ENCODE measurements at places on chromosomes 2 and 18.

GRCh38 chr2:190405070-190405469, 3.1 kb upstream of the MFSD6 start:
- DNase-seq = no peak

GRCh38 chr2:58545300-58546280, 304.5 kb upstream of the FANCL start:
- DNase-seq = no peak

DNA sequence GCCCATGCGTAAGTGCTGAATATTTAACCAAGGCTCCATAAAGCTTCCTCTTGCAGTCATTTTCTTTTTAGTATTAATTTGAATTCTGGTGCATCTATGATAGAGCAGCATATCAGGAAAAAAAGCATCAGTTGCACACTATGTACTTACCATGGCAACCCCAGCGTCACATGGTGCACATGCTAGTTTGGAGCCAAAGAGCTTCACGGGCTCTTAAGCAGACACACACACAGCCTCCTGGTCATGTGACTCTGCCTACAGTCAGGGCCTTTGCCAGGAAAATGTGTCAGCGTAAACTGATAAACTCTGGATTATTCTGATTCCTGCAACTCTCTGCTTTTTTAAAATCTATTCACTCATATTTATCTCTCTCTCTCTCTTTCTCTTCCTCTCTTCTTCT, 30.2 kb downstream of the NYAP2 start:
- peak; percentile 3 for DNase-seq

DNA sequence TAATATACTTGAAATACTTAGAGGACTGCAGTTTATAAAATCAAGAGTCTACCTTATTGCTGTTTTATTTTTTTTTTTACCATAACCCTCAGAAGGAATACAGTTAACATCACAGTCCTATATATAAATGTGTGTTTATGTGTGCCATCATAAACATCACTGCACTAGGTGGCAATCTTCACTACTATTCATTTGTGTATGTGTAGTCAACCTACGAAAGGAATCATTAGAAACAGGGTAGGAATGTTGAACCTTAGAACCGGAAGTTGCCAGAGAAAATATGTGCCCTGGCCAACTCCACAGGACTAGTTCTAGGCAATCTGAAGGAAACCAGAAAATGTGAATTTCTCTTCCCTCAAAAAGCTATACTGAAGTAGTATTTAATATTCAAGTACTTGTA, 3.4 kb downstream of the GEN1 start:
- peak; percentile 49 for DNase-seq

DNA sequence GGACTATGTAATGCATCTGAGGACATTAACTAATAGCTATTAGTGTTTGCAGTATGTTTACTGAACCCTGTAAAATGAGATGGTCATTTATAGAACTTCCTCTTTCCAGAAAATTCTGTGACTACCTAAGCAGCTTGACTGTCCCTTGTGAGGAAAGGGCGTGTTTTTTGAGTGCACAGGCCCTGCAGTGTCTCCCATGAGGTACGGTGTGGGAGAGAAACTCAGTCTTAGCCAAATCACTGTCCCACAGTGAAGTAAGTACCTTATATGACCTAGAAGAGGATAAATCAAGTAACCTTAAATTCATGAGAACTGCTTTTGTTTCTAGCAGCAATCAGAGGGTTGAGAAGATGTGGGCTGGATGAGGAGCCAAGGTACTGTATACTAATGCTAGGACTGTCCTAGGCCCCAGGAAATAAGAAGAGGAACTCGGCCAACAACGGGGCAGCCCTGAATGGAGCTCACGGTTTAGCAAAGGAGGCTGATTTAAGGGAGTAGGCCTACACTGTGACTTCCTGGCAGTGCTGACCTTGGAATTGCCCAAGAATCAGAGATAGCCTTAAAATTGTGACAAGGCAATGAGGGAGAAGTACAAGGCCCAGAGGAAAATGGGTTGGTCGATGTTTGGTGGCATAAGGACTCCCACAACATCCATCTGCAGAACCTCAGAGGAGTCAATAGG, 103.5 kb upstream of the CTAGE1 start:
- DNase-seq = no peak
